ENCODE measurements at places on chromosomes 12 and 14.

- DNase-seq = no peak
- H3K27ac ChIP-seq = no peak overlapping the region
- no peaks in the 10 kb centered on the region for H3K27me3 ChIP-seq
- H3K4me1 ChIP-seq = no peaks in the 10 kb centered on the region
- no peaks in the 10 kb centered on the region for H3K36me3 ChIP-seq
These were observed 118.5 kb downstream of the ADCK1 start for GRCh38 chr14:77918448-77918847.

GRCh38 chr12:122282061-122282460 lies 15.8 kb upstream of the VPS33A start:
- H3K4me1 ChIP-seq = no peaks in the 10 kb centered on the region
- no peak overlapping the region for H3K27ac ChIP-seq
- DNase-seq = no peak

GRCh38 chr12:131833288-131833895 lies 5.2 kb downstream of the MMP17 start:
- H3K36me3 ChIP-seq = no peaks in the 10 kb centered on the region
- H3K4me3 ChIP-seq = no peak overlapping the region
- peaks cover 42% of the 10 kb centered on the region for H3K27me3 ChIP-seq
- DNase-seq = no peak
- peaks cover 23% of the 10 kb centered on the region for H3K4me1 ChIP-seq
- no peak overlapping the region for H3K27ac ChIP-seq

DNA sequence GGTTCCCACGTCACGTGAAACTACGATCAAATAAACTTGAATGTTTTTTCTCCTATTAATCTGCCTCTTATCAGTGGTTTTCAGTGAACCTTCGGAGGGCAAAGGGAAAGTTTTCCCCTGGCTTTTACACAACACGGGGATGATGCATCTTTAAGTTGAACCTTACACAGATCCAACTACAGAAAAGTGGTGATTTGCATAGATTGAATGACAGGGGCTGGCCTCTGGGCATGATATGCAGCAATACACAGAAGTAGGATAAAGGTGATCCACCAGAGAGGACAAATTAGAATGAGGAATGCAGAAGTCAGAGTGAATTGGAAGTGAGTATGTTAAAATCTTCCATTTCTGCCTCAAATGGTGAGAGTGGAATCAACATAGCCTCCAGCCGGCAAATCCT lies 11.6 kb downstream of the GSG1 start:
- peaks cover 17% of the 10 kb centered on the region for H3K4me1 ChIP-seq
- H3K27me3 ChIP-seq = no peaks in the 10 kb centered on the region
- no peak overlapping the region for H3K27ac ChIP-seq
- no peak for DNase-seq

DNA sequence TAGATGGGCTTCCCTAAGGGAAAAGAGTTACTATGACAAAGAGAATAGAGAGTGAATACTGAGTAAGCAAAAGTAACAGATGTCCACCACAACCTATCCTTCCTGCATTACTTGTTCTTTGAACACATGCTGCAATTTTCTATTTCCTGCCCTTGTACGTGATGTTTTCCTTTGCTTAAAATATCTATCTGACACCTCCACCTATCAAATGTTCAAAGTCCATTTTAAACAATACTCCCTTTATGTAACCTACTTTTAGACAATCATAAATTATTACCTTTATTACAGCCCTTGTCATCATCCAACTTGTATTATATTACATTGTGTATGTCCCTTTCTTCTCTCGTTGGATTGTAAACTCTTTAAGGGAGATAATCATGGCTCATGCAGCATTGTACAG lies 147.2 kb upstream of the DYRK2 start:
- no peaks in the 10 kb centered on the region for H3K4me1 ChIP-seq
- H3K27ac ChIP-seq = no peak overlapping the region
- no peaks in the 10 kb centered on the region for H3K27me3 ChIP-seq

DNA sequence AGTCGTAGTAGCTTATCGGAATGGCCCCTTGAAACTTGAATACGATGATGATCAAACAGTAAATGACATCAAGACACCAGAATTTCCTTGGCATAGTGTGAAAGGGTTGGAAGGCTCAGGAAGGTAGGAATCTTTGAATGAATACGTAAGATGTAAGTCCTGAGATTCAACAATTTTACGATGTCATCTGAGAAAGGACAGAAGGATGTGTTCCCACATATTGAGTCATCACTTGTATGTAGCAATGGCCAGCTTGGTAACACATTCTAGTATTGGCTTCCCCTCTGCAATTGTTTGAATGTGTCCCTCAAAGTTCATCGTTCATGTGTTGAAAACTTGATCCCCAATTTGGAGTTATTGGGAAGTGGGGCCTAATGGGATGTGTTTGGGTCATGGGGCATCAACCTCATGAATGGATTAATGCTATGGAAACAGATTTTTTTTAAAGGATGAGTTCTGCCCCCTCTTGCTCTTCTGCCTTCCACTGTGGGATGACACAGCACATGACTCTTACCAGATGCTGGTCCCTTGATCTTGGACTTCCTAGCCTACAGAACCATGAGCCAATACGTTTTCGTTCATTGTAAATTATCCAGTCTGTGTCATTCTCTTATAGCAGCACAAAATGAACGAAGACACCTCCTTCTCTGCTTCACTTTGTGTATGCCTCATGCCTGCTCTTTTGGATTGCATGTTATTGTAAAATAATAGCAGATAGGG lies 284.6 kb downstream of the BCAT1 start:
- H3K4me3 ChIP-seq = no peak overlapping the region
- peaks cover 7% of the 10 kb centered on the region for H3K4me1 ChIP-seq
- no peak for DNase-seq
- H3K27ac ChIP-seq = no peak overlapping the region

GRCh38 chr14:26138764-26139445 lies 458.9 kb downstream of the NOVA1 start:
- no peak overlapping the region for H3K27ac ChIP-seq
- no peaks in the 10 kb centered on the region for H3K36me3 ChIP-seq
- H3K4me3 ChIP-seq = no peak overlapping the region
- no peak for DNase-seq
- H3K27me3 ChIP-seq = no peaks in the 10 kb centered on the region
- no peaks in the 10 kb centered on the region for H3K4me1 ChIP-seq

GRCh38 chr14:61466249-61466904 lies 145.0 kb downstream of the PRKCH start:
- no peaks in the 10 kb centered on the region for H3K27me3 ChIP-seq
- H3K27ac ChIP-seq = peak overlapping the region; percentile 47
- H3K36me3 ChIP-seq = peaks cover 6% of the 10 kb centered on the region
- H3K4me3 ChIP-seq = no peak overlapping the region

DNA sequence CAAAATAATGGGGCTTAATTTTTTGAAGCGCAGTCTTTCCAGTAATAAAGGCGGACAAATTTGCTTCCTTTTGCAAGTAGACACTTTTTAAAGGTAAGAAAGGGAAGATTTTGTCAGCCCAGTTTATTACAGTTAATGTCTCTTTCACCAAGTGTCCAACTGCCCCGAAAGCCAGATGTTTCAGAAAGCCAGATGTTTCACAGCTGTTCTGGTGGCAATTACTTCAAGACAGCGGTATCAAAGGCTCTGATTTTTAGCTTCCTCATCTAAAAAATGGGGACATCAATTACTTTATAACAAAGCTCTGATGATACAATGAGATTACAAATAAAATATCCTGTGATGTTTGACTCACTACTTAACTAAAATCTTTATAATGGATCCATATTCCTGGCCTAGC lies 1.0 kb downstream of the WBP11 start:
- peaks cover 18% of the 10 kb centered on the region for H3K4me1 ChIP-seq
- no peak for DNase-seq
- H3K27ac ChIP-seq = peak overlapping the region; percentile 96
- H3K27me3 ChIP-seq = no peaks in the 10 kb centered on the region
- peaks cover 27% of the 10 kb centered on the region for H3K36me3 ChIP-seq

GRCh38 chr12:12209043-12209442 lies 57.8 kb downstream of the LRP6 start:
- no peak overlapping the region for H3K4me3 ChIP-seq
- H3K27ac ChIP-seq = no peak overlapping the region
- H3K4me1 ChIP-seq = peaks cover 3% of the 10 kb centered on the region
- H3K27me3 ChIP-seq = no peaks in the 10 kb centered on the region

DNA sequence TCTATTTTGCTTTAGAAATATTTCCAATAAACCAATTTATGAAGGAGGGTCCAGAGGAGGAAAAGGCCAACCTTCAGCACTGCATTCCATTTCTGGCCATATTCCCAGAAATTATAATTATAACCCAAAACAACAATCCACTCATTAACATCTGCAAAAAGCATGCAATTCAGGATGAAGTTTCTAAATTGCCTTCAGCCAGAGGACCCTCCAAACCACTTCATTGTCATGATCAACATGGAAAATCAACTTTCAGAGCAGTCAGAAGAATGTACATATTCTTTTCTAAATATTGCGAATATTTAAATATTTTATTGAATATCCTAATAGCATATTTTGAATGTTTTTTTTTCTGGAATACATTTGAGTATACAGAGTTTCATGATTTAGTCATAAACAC lies 332.6 kb upstream of the TMEM132C start:
- no peak for DNase-seq
- H3K36me3 ChIP-seq = no peaks in the 10 kb centered on the region
- no peaks in the 10 kb centered on the region for H3K27me3 ChIP-seq
- no peak overlapping the region for H3K4me3 ChIP-seq

DNA sequence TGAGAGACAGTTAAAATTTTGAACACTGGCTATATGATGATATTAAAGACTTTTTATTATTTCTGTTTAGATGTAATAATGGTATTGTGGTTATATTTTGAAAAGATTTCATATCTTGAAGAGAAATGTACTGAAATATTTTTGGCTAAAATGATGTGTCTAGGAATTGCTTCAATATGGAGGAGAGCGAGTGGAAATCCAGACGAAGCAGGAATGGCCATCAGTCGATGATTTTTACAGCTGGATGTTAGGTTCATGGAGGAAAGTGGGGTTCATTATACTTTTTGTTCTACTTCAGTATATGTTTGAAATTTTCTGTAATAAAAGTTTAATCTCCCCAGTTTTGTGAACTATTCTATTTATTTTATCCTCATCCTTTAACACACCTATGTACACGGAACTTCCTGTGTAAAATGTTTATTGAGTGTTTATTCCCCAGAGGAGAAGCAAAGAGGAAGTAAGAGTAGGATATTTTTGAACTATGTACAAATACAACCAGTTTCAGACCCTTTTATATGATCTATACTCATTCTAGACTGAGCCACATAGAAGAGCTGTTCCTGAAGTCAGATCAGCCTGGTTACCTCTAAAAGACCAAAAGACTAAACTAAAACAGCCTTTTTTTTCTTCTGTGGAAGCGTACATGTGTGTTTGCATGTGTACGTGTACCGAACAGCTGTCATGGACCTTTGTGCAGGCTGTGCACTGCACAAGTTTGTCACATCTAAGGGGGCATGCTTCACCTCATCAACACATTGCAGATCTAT lies 211.0 kb upstream of the NUDT4 start:
- H3K27me3 ChIP-seq = no peaks in the 10 kb centered on the region
- H3K4me3 ChIP-seq = no peak overlapping the region
- no peak for DNase-seq
- H3K27ac ChIP-seq = no peak overlapping the region
- H3K4me1 ChIP-seq = peaks cover 7% of the 10 kb centered on the region

DNA sequence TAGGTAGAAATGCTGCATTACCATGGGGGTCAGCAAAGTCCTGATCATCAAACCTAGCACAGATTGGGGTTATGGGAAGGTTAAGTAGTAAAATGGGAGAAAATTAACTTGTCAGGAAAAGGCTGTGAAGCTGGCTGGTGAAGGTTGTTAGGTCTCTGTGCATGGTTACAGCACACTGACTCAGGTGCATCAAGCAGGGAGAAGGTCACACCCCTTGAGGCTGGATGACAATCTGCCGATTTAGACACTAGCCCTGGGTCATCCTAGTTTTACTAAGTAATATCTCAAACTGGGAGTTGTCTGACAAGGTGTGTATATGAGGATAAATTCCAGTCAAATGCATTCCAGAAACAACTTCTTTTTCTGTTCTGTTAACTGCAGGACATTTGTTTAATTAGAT lies 271.1 kb upstream of the LRIG3 start:
- no peaks in the 10 kb centered on the region for H3K36me3 ChIP-seq
- no peaks in the 10 kb centered on the region for H3K4me1 ChIP-seq
- H3K4me3 ChIP-seq = no peak overlapping the region
- DNase-seq = no peak
- H3K27me3 ChIP-seq = no peaks in the 10 kb centered on the region
- no peak overlapping the region for H3K27ac ChIP-seq

GRCh38 chr12:52050116-52050757 lies 1.0 kb upstream of the NR4A1 start:
- H3K4me1 ChIP-seq = peaks cover 32% of the 10 kb centered on the region
- H3K4me3 ChIP-seq = peak overlapping the region; percentile 63
- no peaks in the 10 kb centered on the region for H3K27me3 ChIP-seq
- peaks cover 8% of the 10 kb centered on the region for H3K36me3 ChIP-seq
- H3K27ac ChIP-seq = peak overlapping the region; percentile 92
- DNase-seq = peak; percentile 67

DNA sequence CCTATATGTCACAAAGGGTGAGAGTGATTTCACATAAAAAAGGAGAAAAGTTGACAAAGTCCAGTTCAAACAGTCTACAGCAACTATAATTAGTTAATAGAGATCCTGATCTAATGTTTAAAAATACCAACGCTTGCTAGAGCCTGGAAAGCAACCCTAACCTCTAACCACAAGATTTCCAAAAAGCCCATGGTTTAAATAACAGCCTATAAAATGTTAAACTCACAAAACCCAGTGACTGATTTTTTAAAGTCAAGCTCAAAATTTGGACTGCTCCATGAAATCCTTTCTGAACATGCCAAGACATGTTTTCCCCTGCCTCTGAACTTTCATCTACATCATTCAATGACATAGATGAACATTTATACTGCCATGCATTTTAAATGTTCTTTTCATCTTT lies 81.6 kb downstream of the PLEKHG7 start:
- peaks cover 16% of the 10 kb centered on the region for H3K36me3 ChIP-seq
- H3K4me1 ChIP-seq = peaks cover 15% of the 10 kb centered on the region
- no peak for DNase-seq
- no peaks in the 10 kb centered on the region for H3K27me3 ChIP-seq
- H3K27ac ChIP-seq = no peak overlapping the region

- no peak within 1 kb of the TSS for H3K27ac ChIP-seq
- H3K36me3 ChIP-seq = no peaks in the 10 kb centered on the region
- no peaks in the 10 kb centered on the region for H3K27me3 ChIP-seq
- H3K4me1 ChIP-seq = no peaks in the 10 kb centered on the region
These were observed at the start of gene CELA1 for GRCh38 chr12:51346581-51346980. Gene CELA1 (minus strand): TSS chr12:51346679. CDS start chr12:51346638, 41 bp downstream.

GRCh38 chr12:131827961-131828534 lies at the start of gene MMP17:
Gene MMP17 (plus strand): TSS chr12:131828393. CDS start chr12:131828495, 102 bp downstream.
- H3K4me1 ChIP-seq = peaks cover 23% of the 10 kb centered on the region
- H3K4me3 ChIP-seq = peak within 1 kb of the TSS; percentile 49
- peaks cover 30% of the 10 kb centered on the region for H3K27me3 ChIP-seq
- no peaks in the 10 kb centered on the region for H3K36me3 ChIP-seq

- peaks cover 7% of the 10 kb centered on the region for H3K4me1 ChIP-seq
- H3K36me3 ChIP-seq = no peaks in the 10 kb centered on the region
- DNase-seq = no peak
- no peak overlapping the region for H3K4me3 ChIP-seq
These were observed 14.8 kb downstream of the BDKRB1 start for GRCh38 chr14:96270565-96271420.

GRCh38 chr12:15603474-15604085 lies 185.6 kb downstream of the EPS8 start:
- no peak overlapping the region for H3K27ac ChIP-seq
- no peak for DNase-seq
- no peaks in the 10 kb centered on the region for H3K27me3 ChIP-seq
- H3K4me1 ChIP-seq = peaks cover 12% of the 10 kb centered on the region
- no peak overlapping the region for H3K4me3 ChIP-seq

All from upper lobe of right lung (tissue), 1 donor.